Thoracic aorta endothelial cell (primary cell): ENCODE measurements at places on chromosomes 2 and 18. TPM values are rescaled to one million over a fixed set of nuclear protein-coding genes. Genes with fewer than 3 reads are reported as not detected.

Gene SCG2
- total RNA-seq = not detected in 2 replicates

Gene NPPC
- not detected in 2 replicates for total RNA-seq

Gene ANKRD62
- total RNA-seq = not detected in 2 replicates

Gene GRHL1
- total RNA-seq = 0.86 and 0.93 TPM in 2 replicates

Gene CCDC85A
- total RNA-seq = 10.6 and 15.4 TPM in 2 replicates

Gene PRKAG3
- total RNA-seq = not detected in 2 replicates

Gene PPP1CB
- total RNA-seq = 247 and 266 TPM in 2 replicates

Gene RFX8
- 1.2 and 2.0 TPM in 2 replicates for total RNA-seq

Gene AQP4
- total RNA-seq = not detected in 2 replicates

Gene C1QL2
- not detected in 2 replicates for total RNA-seq

Gene HOXD10
- not detected in 2 replicates for total RNA-seq

Gene SKOR2
- total RNA-seq = not detected in 2 replicates

Gene NCL
- total RNA-seq = 378 and 414 TPM in 2 replicates

Gene CCNT2
- total RNA-seq = 43.9 and 45.6 TPM in 2 replicates

Gene NABP1
- total RNA-seq = 81.4 and 140 TPM in 2 replicates

Gene VWA3B
- total RNA-seq = 0.07 TPM in 1 of 2 replicates, not detected in the other

Gene NOSTRIN
- total RNA-seq = 0.07 and 3.5 TPM in 2 replicates

Gene CLEC4F
- not detected in 2 replicates for total RNA-seq
